Upper lobe of left lung (tissue), 6 donors: ENCODE measurements at places on chromosomes 3 and 15. TPM values are rescaled to one million over a fixed set of nuclear protein-coding genes. Genes with fewer than 3 reads are reported as not detected.

LRRC3B gene
- total RNA-seq = not detected

LDHAL6B gene
- not detected for total RNA-seq

GRK7 gene
- not detected for total RNA-seq

NRROS gene
- 19.8 TPM for total RNA-seq

APOD gene
- 29.7 TPM for total RNA-seq

ALDH1A2 gene
- 3.6 TPM for total RNA-seq

LSG1 gene
- total RNA-seq = 32.5 TPM

PLA2G4F gene
- total RNA-seq = 162 TPM

SNX22 gene
- 18.6 TPM for total RNA-seq

SENP8 gene
- total RNA-seq = 3.8 TPM

GOLGA6L4 gene
- total RNA-seq = 4.3 TPM

NR2E3 gene
- total RNA-seq = not detected

OR5H1 gene
- not detected for total RNA-seq

ZNF717 gene
- total RNA-seq = 10.8 TPM

PPM1L gene
- total RNA-seq = 11.3 TPM

PARP15 gene
- 12.8 TPM for total RNA-seq
